ENCODE measurements at places on chromosomes 2 and 18. TPM values are rescaled to one million over a fixed set of nuclear protein-coding genes. Genes with fewer than 3 reads are reported as not detected.

Gene ZNF385B
- 0.77 TPM for total RNA-seq

Gene PTH2R
- total RNA-seq, result 0.32 TPM

Gene NYAP2
- 0.11 TPM for total RNA-seq

Gene NGEF
- total RNA-seq, result 0.77 TPM

Gene KIAA2012
- 0.37 TPM for total RNA-seq

Gene HDAC4
- 15.5 TPM for total RNA-seq

Gene BCL2L11
- 28.9 TPM for total RNA-seq

Gene CNTNAP5
- 0.07 TPM for total RNA-seq

Gene UGT1A3
- 0.64 TPM for total RNA-seq

Gene TUBB8B
- 0.91 TPM for total RNA-seq

Gene ATP8B1
- 32.0 TPM for total RNA-seq

Gene MYO5B
- total RNA-seq, result 28.3 TPM

Gene GKN2
- total RNA-seq, result not detected

Measured in Caco-2 (cell line).